Cortex of kidney (tissue), 1 donor: ENCODE measurements at places on chromosomes 4 and X.

DNA sequence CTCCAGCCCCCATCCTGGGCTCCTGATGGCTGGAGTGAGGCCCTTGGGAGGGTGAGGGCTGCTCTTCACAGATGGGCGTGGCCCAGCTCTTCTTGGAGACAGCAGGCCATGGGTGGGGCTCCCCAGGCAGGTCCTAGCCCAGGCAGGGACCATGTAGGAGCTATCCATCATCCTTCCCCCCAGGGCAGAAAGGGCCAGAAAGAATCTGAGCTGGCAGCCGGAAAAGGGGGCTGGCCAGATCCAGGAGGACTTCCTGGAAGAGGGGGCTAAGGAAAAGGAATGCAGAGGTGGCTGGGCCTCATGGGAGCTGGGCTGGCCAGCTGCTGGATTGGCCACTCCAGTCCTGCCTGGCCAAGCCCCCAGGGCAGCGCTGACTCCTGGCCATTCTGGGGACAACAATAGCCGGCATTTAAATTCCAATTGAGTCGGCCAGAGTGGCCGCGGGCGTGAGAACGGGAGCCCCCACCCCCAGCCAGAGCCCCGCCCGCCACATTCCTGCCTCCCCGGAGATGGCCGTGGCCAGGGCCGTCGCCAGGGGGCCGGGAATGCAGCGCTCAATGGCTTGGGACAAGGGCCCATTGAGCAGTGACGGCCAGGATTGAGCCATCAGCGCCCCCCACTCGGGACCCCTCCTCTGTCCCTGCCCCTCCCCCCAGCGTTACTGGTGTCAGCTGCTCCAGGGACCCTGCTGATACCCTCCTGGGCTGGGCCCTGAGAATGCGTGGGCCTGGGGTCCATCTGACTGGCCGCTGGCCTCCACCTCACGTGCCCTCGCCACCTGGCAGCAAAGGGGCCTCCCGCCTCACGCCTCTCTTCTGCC, 15.1 kb upstream of the FGFR3 start:
- no peak for DNase-seq

- DNase-seq, result no peak
These were observed 4.9 kb upstream of the ZNF630 start for GRCh38 chrX:48076343-48076742.

DNA sequence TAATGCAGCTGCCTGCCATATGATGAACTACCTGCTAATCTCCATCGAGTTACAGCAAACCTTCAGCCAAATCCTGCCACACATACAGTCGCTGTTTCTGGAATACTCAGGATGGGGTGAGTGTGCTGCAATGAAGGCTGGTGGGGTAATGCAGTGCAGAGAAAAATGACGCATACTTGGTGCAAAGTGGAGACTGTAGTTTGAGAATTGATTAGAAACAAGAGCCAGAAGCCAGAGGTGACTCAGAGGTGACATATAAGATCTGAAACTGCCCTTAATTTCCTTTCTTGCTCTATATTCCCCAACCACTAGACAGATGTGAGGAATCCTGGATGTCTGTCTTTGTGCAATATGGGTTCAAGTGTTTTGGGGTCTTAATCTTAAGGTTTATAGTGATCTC, 22.0 kb downstream of the C4orf54 start:
- no peak for DNase-seq

DNA sequence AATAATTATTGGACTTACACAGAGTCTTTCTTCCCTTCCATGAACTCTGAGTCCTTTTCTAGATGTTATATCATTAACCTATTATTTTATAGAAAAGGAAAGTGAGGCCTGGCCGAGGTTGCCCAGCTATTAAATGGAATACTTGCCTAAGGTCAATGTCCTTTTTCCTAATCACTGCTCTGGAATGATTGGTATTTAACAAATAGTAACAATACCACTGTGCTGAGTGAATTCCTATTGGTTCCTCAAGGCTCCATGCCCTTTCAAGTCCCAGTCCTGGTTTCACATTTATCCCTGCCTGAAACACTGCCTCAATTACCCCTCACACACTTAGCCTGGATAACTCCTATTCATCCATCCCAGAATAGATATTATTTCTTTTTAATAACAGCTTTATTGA, 6.2 kb downstream of the TCEAL9 start:
- no peak for DNase-seq

GRCh38 chr4:98749206-98749605, 90.8 kb upstream of the TSPAN5 start:
- no peak for DNase-seq

GRCh38 chr4:121421594-121421993, 40.8 kb upstream of the QRFPR start:
- DNase-seq, result no peak

DNA sequence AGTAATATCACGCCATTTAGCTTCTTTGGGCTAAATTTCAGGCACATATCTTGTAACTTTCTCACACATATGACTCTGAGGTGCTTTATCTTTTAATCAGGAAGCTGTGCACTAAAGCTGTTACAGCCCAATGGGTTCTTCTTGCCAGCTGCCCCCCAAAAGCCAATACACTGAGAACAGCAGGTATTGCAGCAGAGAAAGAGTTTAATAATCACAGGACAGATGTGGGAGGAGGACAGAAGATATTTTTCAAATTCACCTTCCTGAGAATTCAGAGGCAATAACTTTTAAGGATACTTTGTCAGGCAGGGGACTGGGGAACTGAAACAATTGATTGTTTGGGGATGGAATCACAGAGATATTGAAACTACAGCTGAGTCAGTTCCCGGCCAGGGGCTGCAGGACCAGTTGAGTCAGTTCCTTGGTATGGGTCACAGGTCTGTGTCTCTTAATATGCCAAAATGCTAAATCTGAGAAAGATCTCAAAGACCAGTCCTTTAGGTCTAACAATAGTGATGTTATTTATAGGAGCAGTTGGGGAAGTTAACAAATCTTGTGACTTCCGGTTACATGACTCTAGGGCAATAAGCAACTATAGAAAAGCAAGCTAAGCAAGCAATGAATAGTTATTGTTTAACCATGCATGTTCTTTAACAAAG, 28.1 kb downstream of the DDIT4L start:
- DNase-seq, result no peak

GRCh38 chr4:155799794-155800123, 40.9 kb downstream of the GUCY1B1 start:
- no peak for DNase-seq

DNA sequence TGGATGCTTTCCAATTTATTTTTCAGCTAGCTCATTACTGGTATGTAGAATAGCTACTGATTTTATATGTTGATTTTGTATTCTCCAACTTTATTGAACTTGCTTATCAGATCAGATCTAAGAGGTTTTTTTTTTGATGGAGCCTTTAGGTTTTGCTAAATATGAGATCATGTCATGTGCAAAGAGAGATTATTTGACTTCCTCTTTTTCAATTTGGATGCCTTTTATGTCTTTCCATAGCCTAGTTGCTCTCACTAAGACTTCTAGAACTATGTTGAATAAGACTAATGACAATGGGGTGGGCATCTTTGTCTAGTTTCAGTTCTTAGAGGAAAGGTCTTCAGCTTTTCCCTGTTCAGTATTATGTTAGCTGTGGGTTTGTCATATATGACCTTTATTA, 11.7 kb downstream of the MAGEE1 start:
- no peak for DNase-seq

- no peak for DNase-seq
These were observed 86.3 kb downstream of the EGF start for GRCh38 chr4:109998867-109999584.

DNA sequence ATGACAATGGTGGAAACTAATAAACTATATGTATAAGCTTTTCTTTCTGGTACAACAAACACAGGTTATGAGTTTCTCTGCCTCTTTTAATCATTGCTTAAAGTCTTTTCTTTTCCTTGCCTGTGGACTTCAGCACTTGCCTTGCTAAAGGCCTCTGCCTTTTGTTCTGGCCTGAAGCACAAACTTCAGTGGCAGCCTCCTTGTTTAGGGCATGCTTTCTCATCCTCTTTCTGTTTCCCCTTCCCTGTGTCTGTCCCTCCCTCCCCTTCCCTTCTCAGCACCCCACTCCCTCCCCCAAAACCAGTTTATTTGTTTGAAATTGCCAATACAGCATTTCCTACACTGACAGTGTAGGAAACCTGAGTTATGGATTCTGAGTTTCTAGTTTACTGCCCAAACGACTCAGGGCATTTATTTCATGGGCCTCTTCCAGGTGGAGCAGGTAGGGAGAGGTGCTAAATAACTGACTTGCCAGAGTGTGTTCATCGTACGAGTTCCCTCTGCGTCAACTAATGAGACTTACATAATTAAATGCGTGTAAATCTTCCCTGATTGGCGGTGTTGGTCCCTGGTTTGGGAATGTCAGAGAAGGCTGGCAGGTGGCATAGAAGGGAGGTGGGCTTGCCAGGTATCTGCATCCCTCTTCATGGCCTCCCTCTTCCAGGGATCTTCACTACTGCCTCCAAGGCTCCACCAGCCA, 311.0 kb downstream of the FBXW7 start:
- no peak for DNase-seq

GRCh38 chr4:106041294-106042002, 146.2 kb downstream of the NPNT start:
- DNase-seq, result no peak

DNA sequence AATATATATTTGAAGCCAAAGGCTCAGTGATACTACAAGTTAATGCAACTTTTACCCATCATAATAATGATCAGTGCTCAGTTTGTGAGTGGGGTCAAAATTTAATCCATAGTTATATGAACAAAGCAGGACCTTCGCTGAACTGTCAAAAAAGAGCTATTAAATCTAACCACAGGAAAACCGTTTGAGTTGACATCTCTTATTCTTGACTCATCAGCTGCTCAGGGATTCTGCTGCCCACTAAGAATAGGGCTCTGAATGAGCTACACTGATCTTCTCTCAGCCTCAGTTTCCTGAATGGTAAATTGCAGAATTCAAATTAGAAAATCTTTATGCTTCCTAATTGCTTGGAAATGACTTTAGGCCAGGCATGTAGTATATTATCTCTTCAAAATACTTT, 44.9 kb upstream of the NAP1L5 start:
- DNase-seq, result no peak

DNA sequence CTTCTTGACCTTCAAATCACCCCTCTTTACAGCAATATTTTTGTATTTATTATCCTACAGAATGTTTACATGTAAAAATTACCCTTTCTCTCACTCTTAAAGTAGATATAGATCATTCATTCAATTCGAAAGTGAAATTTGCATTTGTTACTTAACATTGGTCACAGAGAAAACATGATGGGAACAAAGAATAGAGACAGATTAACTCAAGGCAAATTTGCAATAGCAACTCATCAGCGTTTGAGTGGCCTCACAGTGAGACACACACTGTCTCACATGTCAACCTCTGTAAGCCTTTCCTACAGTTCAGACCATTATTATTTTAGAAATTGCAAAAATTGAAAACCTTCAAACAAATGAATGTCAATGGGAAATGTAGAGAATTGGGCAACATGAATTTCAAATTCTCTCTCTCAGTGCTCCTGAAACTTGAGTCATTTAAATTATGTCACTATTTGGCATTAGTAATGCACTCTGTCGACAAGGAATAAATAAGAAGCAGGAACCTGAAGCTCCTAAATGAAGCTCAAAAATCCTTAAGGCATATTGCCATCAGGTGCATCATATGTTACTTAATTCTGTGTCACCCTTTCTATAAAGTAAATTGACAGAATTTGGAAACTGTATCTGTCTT, 148.3 kb upstream of the ANXA10 start:
- DNase-seq, result no peak

GRCh38 chr4:54224996-54225597, 4.0 kb upstream of the PDGFRA start:
- DNase-seq, result no peak

GRCh38 chrX:12580548-12580947, 210.7 kb upstream of the PRPS2 start:
- DNase-seq, result no peak

GRCh38 chr4:183876268-183876934, 28.7 kb upstream of the STOX2 start:
- DNase-seq, result no peak

- no peak for DNase-seq
These were observed 27.5 kb upstream of the DCTD start for GRCh38 chr4:182944484-182945213.

- DNase-seq, result no peak
These were observed 110.4 kb upstream of the MAP9 start for GRCh38 chr4:155487210-155487609.

- no peak for DNase-seq
These were observed 52.5 kb downstream of the JADE1 start for GRCh38 chr4:128861856-128862518.

DNA sequence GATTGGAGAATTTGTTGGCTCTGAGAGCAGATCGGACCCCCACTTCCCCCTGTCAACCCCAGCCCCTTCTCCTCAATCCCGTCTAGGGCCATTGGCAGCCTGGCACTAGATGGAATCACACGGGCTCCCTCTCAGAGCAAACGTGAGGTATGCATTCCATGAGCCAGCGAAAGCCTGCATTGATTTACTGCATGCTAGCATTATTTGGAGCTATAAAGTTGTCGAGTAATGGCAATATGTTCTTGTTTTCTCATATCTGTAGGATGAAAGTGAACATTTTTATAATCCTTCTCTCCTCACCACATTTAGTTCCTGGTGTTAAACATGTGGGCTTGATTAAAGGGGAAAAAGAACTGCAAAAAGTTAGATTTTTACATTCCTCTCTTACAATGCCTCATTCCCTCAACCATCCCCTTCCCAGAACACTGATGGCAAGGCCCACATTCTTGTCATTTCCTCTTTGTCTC, 159.2 kb downstream of the SPRY1 start:
- no peak for DNase-seq

- DNase-seq, result no peak
These were observed 179.1 kb upstream of the ANXA3 start for GRCh38 chr4:78372355-78372988.

DNA sequence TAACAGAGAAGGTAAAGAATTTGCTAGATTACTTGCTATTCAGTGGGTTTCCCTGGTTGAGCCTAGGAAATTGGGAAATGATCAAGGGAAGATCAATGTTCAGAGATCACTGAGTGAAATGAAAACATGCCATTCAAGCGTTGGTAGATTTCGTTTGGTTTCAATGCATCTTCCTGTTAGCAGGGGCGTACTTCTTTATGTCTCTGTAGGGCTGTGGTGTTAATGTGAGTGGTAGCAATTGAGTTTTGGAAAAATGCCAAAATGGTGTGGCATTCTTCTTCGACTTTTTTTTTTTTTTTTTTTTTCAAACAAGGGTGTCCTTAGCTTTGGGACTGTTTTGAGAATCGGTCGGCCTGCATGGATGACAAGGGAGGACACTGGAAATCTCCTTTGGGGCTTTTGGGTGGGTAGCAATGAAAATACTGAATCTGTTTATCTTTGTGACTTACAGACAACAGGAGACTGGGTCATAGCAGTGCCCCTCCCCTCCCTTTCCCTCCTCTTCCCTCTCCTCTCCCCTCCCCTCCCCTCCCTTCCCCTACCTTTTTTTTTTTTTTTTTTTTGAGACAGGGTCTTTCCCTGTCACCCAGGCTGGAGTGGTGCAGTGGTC, 50.4 kb downstream of the SPRY1 start:
- DNase-seq, result no peak

DNA sequence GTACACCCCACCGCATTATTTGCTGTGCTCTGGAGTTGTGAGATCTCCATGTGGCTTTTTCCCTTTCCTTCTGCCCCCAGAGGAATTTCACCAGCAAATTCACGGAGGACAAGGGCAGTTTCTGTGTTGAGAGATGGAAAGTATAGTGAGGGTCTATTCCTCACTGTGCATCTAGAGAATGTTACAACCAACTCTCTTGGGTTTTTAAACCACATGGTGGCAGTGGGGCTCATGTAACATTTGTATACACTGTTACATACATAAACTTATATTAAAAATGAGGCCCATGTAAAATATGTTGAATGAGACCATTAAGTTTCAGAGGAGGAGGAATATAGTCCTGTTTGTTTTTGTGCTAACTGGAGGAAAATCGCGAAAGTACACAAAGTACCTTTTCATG, 909 bp upstream of the PRKG2 start:
- no peak for DNase-seq

- no peak for DNase-seq
These were observed 98.6 kb downstream of the HUWE1 start for GRCh38 chrX:53587795-53588420.
